Tibial nerve (tissue), 4 donors: ENCODE measurements at places on chromosomes 3 and 15. TPM values are rescaled to one million over a fixed set of nuclear protein-coding genes. Genes with fewer than 3 reads are reported as not detected.

COPS2 gene
- total RNA-seq = 57.1 TPM

SCG5 gene
- not detected for total RNA-seq

CFAP20DC gene
- 1.5 TPM for total RNA-seq

ALPK3 gene
- 2.4 TPM for total RNA-seq

PIGZ gene
- total RNA-seq = 14.9 TPM

DNA sequence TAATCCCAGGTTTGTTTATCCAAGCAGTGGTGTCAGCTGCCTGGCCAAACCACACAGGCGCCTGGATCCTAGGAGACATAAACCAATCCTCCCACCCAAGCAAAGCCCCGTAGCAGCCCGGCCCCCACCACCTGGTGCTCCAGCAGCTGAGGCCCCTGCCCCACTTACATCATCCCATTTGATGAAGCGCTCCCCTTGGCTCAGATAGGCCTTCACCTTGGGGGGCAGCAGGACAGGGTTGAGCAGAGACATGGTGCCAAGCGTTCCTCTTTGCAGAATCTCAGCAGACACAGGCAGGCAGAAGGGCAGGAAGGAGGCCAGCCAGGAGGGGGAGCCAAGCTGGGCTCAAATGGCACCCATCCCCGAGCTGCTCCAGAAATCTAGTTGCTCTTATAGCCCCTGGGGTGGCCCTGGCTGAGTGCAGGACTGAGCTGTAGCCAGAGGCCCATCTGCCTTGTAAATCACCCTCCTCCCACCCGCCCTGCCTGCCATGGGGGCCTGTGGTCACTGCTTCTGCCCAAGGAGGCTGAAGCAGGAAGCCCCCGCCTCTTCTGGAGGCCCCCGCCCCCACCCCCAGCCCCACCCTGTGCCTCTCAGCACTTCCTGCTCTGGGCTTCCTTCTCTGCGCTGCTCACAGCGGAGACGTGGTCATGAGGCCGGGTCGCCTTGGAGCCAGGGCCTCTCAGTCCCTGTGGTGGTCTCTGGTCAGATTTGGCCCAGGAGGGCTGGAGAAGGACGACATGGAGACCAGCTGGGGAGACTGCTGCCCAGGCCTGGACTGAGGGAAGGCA, at the start of gene PLCB2:
TSS of gene PLCB2 (minus strand) at position 515 of the 791 bp plus-strand sequence. CDS start at position 252, 263 bp downstream.
- no peak for DNase-seq
- peaks cover 5% of the 10 kb centered on the region for H3K27me3 ChIP-seq
- H3K4me3 ChIP-seq = peak within 1 kb of the TSS; percentile 44
- no peak within 1 kb of the TSS for H3K27ac ChIP-seq
- no peaks in the 10 kb centered on the region for H3K4me1 ChIP-seq

GRCh38 chr3:108610651-108611050, 21.1 kb downstream of the DZIP3 start:
- no peaks in the 10 kb centered on the region for H3K36me3 ChIP-seq
- no peaks in the 10 kb centered on the region for H3K4me1 ChIP-seq
- no peak overlapping the region for H3K27ac ChIP-seq
- no peak for DNase-seq

DNA sequence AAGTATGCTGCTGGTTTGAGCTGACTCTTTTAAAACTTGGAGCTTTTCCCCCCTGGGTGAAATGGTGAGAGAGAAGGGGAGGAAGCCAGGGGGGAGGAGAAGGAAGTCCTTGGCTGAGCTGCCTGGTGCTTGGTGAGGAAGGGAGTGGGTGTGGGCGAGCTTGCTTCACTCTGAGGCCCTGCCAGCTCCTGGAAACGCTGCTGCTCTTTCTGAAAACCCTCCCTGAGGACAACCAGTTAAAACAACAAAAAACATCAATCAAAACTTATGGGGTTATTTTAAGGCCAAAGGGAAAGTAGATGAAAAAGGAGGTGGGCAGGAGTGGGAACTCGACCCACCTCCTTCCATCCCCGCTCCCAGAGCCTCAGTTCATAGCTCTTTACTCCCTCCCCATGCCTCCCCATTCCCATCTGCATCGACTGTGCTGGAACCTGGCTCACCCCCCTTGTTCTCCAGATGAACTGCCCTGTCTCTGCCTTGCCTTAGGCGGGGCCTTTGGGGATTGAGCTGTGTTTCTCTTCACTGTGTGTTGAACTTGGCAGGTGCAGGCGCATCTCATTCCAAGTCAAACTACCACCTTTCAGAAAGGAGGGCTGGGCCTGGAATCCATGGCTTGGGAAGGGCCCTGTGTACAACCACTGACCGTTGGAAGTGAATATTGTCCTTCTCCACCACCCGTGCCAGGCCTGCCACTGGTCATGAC, 166.1 kb downstream of the ZNF621 start:
- no peaks in the 10 kb centered on the region for H3K4me1 ChIP-seq
- no peak overlapping the region for H3K4me3 ChIP-seq
- DNase-seq = peak; percentile 89
- no peaks in the 10 kb centered on the region for H3K36me3 ChIP-seq

- no peak overlapping the region for H3K4me3 ChIP-seq
- no peak for DNase-seq
- H3K4me1 ChIP-seq = peaks cover 9% of the 10 kb centered on the region
- H3K36me3 ChIP-seq = no peaks in the 10 kb centered on the region
- H3K27me3 ChIP-seq = no peaks in the 10 kb centered on the region
- H3K27ac ChIP-seq = no peak overlapping the region
These were observed 96.5 kb downstream of the SUCLG2 start for GRCh38 chr3:67557848-67558355.

DNA sequence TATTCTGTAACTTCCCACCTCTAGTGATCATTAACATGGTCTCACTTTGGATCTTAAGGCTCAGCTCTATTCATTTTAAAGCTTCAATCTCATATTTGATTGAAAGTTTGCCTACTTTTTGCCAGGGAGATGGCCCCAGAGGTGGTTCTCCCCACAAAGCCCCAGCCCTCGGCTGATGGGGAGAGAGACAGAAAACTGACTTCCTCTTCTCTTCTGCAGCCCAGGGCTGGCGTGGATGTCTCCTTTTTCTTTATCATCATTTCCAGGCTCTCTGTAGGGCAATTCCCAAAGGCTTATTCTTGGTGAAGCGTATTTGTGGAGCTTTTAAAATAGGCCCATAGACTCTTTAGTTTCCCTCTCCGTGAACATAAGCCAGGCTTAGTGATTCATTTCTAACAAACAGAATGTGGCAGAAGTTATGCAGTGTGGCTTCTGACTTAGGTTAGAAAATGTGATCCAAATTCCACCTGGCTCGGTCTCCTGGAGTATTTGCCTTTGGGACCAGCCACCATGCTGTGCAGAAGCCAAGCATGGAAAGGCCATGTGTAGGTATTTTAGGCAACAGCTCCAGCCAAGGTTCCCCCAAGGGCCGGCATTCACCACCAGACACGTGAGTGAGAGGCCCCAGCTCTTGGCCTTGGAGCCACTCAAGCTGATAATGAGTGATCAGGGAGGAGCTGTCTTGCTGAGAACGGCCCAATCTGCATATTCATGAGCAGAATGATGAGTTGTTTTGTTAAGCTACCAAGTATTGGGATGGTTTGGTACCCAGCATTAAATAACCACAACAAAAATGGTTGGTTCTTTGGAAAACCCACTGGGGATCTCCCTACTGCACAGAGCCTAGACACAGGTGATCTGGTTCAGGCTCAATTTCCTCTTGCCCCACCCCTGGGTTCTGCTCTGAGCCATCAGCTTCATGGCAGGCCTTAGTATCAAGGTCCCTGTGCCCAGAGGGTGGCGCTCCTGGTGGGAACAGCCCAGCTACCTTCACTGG, 353.2 kb upstream of the PROK2 start:
- no peaks in the 10 kb centered on the region for H3K36me3 ChIP-seq
- no peak overlapping the region for H3K4me3 ChIP-seq
- no peaks in the 10 kb centered on the region for H3K27me3 ChIP-seq
- H3K4me1 ChIP-seq = peaks cover 9% of the 10 kb centered on the region

DNA sequence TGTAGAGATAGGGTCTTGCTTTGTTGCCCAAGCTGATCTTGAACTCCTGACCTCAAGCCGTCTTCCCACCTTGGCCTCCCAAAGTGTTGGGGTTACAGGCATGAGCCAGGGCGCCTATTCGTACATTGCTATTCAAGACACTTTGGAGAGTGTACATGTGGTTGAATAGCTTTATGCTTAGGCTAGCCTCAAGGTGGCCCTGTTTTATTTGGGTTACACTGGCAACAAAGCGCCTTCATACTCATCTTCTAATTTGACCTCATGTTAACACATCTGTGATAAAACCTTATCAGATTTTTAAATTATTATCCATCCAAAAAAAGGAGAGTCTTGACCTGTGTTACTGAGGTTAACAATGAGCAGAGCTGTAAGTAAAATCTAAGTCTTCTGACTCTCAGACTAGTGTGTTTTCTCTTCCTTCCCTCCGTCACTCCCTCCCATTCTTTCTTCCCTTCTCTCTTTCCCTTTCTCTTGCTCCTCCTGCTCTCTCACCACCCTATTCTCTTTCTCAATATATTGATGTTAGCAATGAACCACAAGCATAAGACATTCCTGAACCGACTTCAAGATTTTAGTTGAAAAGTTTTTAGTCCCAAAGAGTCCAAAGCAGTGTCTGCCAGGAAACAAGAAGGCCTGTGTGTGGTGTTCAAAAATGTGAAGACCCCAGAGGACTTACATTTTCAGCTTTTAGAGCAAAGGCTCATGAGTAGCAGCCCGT, 603.7 kb upstream of the CFAP20DC start:
- no peaks in the 10 kb centered on the region for H3K27me3 ChIP-seq
- DNase-seq = no peak
- no peaks in the 10 kb centered on the region for H3K4me1 ChIP-seq
- H3K27ac ChIP-seq = no peak overlapping the region
- no peaks in the 10 kb centered on the region for H3K36me3 ChIP-seq

- no peak overlapping the region for H3K27ac ChIP-seq
- H3K36me3 ChIP-seq = no peaks in the 10 kb centered on the region
- DNase-seq = no peak
- H3K27me3 ChIP-seq = no peaks in the 10 kb centered on the region
These were observed 104.7 kb upstream of the TNIK start for GRCh38 chr3:171564748-171565480.

- H3K36me3 ChIP-seq = no peaks in the 10 kb centered on the region
- no peak for DNase-seq
- no peaks in the 10 kb centered on the region for H3K4me1 ChIP-seq
- no peak overlapping the region for H3K4me3 ChIP-seq
- H3K27me3 ChIP-seq = no peaks in the 10 kb centered on the region
These were observed 42.3 kb upstream of the LRRFIP2 start for GRCh38 chr3:37216597-37217097.
